Right ventricle myocardium superior (tissue), 1 donor: ENCODE measurements at places on chromosomes 5 and 9.

DNA sequence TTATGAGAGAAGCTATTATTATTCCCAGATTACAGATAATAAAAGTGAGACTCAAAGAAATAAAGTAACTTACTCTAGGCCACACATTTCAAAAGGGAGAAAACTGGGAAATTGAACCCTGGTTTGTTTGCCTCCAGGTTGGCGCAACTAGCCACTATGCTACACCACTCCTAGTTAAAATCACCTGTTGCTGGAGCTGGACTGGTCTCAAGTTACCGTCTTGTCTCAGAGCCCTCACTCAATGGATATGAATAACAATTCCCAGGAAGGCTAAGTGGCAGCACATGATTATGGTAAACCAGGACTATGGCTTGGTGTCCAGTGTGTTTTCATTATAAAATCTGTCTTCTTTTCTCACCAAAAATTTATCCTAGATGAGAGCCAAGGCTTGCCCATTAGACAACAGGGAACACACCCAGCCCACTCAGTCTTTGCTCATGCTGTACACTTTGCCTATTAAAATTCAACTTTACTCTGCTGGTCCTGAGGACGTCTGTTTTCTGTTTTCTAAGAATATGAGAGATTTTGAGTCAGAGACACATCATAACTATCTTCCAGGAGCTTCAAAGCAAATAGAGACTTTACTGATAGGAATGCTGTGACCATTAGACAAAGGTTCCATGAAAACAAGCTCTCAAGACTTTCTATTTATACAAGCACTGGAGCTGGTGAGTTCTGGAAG, 58.1 kb downstream of the ADRB2 start:
- no peak for DNase-seq

GRCh38 chr5:131523500-131524185, 111.4 kb downstream of the RAPGEF6 start:
- no peak for DNase-seq

GRCh38 chr5:59034498-59035186, 451.8 kb downstream of the RAB3C start:
- DNase-seq: no peak

DNA sequence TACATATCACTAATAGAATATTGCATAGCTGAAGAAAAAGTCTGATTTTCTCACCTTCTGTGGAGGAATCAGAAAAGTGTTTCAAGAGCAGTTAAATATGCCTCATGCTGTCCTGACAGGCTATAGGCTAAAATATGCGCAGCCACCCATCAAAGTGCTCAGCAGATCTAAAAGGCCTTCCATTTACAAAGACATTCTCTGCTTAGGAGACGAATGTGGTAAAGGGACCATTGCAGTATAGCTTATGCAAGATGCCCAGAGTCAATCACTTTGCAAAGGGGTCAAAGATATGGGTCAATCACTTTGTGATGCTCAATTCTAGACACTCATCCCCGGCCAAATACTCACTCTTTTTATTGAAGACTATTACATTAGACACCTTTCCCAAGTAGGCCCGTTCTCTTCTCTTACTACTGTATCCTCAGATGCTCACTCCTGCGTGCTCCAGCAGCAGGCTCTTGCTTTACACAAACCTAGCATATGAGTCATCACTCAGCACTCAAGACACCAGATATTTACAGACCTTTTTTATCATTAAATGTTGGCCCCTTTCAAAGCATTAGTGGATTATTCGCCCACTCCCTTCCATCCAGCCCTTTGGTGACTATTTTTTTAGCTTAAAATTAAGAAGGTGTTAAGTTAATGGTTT, 568.2 kb upstream of the CDH18 start:
- no peak for DNase-seq

DNA sequence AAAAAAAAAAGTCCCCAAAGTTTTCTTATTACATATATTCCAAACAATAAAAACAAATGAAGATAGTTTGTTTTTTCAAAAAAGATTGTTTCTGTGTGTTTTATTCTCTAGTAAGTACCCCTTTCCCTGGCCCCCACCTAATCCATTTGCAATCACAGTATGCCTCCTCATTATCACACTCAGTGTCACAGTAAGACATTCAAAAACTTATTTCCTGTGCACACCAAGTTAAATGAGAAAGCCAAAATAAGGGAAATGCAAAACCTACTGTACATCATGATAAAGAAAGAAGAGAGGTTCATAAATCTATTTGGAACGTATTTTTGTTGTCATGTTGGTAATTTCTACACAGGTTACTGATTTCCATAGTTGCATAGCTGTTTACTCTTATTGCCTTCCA, 62.3 kb downstream of the ST8SIA4 start:
- DNase-seq: no peak

GRCh38 chr5:41148448-41148847, 64.9 kb downstream of the C6 start:
- peak; percentile 38 for DNase-seq

- no peak for DNase-seq
These were observed 164.6 kb downstream of the FBXO4 start for GRCh38 chr5:42089705-42090104.

DNA sequence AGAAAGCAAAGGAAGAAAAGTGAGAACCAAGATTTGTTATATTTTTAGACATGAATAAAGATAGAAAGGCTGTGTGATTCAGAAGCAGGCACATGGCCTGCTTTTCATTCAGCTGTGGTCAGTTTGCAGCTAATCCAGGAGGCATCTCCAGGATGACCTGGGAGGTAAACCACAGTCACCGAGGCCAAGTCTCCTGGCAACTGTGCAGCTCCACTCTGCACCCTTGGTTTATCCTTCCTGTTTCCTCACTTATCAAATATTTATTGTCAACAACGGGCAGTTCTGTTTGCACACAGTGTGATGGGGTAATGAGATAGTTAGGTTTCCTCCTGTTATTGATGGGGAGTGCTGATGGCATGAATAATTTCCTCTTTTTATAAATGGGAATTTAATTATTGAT, 243.0 kb downstream of the PSAT1 start:
- DNase-seq: no peak

- no peak for DNase-seq
These were observed 227.7 kb downstream of the SMARCA2 start for GRCh38 chr9:2242831-2243330.

DNA sequence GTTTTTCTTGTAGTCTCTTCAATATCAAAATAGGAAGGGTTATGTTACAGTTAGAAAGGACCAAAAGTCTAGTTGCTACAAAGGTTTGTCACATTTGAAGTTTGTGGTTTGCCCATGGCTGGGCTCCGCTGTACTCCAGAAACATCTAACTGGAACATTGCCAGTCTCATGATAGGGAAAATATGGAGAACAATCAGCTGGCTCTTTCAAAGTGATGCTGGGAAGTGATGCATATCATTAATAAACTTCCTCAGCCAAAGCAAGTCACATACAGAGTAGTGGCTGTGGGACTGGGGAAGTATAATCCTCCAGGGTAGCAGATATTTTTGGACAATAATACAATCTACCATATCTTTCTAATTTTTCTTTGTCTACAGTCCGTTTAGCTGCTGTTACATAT, 8.8 kb downstream of the BTF3 start:
- DNase-seq: no peak

GRCh38 chr9:96187151-96187555, 114.8 kb downstream of the HSD17B3 start:
- no peak for DNase-seq

DNA sequence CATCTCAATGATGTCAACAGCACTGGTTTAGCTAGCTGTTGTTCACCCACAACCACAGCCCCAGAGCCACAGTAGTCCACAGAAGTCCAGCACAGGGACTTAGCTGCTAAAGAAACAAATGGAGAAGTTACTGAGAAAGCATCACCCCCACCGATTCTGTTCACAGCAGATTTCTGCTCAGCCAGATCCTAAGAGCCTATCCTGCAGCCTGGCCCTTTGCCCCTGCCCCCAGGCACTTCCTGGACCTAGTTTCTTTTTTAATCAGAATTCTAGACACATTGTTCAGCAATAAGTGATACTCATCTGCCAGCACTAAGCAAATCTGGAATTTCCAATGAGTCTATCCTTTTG, 7.4 kb downstream of the B4GALT1 start:
- peak; percentile 77 for DNase-seq

DNA sequence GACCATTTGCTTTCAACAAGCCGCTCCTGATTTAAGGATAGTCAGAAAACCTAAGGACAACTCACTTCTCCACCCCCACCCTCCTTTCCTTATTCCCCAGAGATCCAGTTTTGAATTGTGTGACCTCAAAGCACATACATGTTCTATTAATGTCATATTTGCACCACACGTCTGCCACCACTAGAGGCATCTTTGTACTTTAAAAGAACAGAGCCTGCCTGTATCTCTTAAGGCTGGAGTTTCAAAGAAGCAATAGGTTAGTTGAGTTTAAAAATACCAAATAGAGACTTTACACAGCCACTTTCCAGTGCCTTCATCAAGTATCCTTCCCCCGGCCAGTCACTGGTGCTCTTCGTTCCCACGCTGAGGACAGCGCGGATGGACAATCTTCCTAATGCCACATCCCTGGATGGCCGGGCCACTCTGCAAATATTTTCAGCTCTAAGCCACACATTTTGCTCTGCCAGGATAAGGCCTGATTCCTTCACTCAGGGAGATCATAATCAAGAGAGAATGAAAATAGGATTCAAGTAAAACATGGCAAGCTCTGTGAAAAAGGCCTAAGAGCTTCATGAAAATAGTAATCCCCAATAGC, 146.3 kb downstream of the SNCAIP start:
- no peak for DNase-seq

DNA sequence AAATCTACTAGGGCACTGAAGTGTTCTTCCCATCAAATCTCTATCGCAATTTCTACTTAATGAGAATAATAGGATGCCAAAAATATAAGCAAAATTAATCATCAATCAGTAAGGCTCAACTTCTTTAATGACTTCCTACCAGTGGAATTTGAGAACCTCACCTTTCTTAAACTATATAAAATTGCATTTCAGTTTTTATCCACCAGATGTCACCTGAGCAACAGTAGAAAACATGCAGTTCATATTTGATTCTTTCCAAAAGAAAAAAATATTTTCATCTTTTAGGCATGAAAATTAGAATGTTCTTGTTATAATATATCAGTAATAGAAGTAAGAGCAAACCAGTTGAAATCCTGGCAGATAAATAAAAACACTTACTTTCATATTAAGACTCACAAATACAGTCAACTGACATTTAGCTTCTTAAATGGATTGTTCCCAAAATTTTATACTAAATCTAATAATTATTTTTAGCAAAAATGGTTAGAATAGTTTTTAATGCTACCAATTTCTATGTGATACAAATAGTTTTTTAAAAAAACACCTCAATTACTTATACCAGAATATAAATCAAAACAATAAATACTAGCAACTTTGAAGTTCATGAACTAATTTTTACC, 13.4 kb upstream of the CCDC112 start:
- DNase-seq: no peak

- DNase-seq: no peak
These were observed 86.1 kb downstream of the AUH start for GRCh38 chr9:91275655-91276054.

GRCh38 chr9:132283863-132284262, 70.9 kb downstream of the SETX start:
- no peak for DNase-seq

- no peak for DNase-seq
These were observed 31.1 kb upstream of the DUSP1 start for GRCh38 chr5:172802112-172802511.

GRCh38 chr5:116308391-116308790, 223.6 kb downstream of the COMMD10 start:
- DNase-seq: no peak

DNA sequence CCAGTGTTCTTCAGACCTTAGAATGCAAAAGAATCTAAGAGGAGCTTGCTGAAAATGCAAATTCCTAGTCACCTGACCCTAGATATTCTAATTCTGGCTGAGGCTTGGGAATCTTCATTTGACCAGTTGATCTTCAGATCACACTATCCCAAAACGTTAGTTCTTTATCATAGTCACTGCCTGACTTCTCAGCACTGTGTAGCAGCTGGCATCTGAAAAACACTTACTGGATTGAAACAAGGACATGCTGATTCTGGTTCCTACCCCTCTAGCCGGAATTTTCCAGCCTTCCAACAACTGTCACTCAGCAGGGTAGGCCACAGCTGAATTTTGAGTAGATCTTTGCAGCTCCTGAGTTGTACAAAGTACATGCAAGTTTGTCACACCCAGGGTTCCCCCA, 72.2 kb downstream of the EBF1 start:
- DNase-seq: no peak

- no peak for DNase-seq
These were observed 323.3 kb downstream of the GADD45G start for GRCh38 chr9:89928106-89928505.

DNA sequence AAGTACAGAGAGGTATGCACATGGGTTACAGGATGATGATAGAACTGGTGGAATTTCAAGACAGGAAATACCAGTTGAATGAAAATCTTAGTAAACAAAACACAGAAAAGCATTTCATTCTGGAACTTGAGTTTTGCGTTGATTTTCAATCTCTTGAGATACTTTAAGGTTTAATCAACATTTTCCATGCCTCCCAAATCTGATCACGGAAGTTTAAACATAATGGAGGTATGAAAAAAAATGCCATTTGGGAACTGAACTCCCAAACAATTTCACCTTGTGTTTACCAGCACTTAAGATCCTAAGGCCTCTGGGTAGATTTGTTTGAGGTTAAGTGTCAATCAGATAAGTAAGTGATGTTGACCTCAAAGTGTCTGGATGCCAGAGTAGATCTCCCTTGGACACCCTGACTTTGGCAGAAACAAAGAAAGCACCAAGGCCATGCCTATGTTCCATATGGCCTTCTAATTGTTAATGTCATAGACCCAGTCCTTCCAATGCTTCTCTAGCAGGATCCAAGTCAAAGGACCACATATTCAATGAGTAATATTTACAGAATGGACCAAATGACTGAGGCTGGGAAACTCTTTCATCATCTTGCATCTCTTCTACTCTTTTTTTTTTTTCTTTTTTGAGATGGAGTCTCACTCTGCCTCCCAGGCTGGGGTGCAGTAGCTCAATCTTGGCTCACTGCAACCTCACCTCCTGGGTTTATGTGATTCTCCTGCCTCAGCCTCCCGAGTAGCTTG, 216.9 kb downstream of the ARRDC3 start:
- no peak for DNase-seq

- DNase-seq: no peak
These were observed 103.2 kb downstream of the NSG2 start for GRCh38 chr5:174148721-174149120.

- no peak for DNase-seq
These were observed 370.6 kb downstream of the BNC2 start for GRCh38 chr9:16499892-16500291.

DNA sequence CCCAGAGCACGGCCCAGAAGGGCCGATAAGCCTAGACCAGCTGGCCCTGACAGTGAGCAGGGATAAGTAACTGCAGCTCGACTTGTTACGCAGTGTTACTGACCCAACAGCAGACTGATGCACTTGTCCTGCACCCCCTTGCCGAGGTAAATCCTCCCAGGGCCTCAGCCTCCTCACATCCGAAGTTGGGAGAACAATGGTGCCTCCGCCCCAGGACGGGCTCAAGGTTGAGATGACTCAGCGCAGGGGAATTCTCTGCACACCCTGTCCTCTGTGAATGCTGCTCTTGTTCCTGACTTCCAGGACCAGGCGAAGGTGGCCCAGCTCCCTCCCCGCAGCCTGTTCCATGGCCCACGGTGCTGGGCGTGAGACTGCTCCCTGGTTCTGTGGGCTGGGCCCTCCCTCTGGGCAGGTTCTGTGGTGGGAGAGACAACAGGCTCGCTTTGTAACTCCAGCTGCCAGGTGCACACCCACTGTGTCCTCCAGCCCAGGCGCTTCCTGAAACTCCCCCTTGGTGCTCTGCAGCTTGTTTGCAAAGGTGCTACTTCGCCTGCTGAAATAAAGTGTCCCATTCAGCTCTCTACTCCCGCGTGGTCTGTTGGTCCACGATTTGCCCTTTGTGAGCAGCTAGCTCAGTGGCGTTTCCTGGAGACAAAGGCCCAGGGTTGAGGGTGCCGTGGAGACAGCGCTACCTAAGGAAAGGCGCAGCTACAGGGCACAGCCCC, 40.1 kb upstream of the SLC6A19 start:
- peak; percentile 37 for DNase-seq
